ENCODE measurements at places on chromosomes 5 and 9.
A peak's percentile ranks its signal among the peaks of the same experiment; 100 is the strongest.

DNA sequence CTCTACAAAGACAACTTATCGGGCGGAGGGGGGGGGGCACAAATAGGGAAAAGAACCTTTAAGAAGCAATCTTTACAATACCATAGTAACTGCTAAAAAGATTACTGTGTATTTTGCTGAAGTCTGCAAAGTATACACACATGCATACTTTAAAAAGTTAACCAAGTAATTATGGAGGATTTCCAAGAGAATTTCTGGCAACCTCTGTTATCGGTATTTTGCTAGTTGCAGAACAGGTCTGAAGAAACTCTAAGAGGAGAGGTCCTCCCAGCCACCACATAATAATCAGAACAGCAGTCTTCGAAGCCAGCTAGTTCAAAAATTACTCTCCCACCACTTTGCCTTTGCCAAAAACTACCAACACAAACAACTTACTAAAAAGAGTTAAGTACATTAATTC is 56.1 kb downstream of the UBAP2 start:
- DNase-seq: no peak

DNA sequence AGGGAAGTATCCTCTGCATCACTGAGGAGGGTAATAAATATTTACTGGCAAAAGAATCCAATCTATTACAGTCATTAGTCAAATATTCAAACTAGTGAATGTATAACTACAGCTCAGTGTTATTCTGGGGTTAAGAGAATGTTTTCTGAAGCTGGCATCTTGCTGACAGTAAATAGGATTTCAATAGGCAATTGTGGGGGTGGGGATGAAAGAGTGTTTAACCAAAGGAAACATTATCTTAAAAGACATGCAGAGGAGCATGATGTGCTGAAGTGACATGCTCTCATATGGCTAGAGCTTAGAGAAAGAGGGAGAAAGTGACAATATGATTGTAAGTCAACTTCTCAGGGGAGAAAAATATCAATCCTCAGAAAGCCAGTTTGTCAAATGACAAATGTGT is 618.4 kb upstream of the RIOK2 start:
- no peak for DNase-seq

DNA sequence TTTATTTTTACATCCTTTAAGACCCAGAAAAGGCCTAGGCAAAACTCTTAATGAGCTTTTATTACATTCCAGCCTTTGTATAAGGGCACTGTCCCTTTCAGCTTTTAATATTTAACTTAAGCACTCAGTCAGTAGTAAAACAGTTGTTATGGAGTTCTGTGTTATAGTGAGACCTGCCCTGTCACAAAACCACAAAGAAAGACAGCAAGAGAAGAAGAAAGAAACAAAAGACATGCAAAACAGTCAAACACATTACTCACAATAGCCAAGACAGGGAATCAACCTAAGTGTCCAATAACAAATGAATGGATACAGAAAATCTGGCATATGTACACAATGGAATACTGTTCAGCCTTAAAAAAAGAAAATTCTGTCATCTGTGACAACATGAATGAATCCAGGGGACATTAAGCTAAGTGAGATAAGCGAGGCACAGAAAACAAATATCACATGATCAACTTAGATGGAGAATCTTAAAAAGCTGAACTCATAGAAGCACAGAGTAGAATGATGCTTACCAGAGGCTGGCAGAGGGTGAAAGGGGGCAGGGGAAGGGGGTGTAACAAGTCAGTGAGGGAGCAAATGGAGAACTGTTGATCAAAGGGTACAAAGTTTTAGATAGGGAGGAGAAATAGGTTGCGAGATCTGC is 63.8 kb upstream of the CCNG1 start:
- no peak for DNase-seq

GRCh38 chr5:68465133-68465532 is 249.6 kb downstream of the PIK3R1 start:
- no peak for DNase-seq

GRCh38 chr9:94929369-94929756 is 202.9 kb downstream of the AOPEP start:
- no peak for DNase-seq

GRCh38 chr5:27412384-27412783 is 374.0 kb upstream of the CDH9 start:
- no peak for DNase-seq

DNA sequence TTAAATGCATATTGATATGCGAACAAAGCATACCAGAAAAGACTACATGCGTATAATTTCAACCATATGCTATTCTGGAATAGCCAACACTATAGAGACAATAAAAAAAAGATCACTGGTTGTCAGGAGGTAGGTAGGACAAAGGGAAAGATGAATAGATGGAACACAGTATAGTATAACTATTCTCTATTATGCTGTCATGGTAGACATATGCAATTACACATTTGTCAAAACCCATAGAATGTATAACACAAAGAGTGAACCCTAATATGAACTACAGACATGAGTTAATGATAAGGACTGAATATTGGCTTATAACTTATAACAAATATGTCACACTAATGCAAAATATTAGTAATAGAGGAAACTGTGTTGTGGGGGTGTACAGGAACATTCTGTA is 460.8 kb downstream of the TAF11L14 start:
- no peak for DNase-seq

- DNase-seq: no peak
Measured at GRCh38 chr9:70444904-70445303, 30.4 kb upstream of the KLF9 start.

GRCh38 chr5:23740029-23740428 is 232.6 kb downstream of the PRDM9 start:
- no peak for DNase-seq

GRCh38 chr9:135074354-135075233 is 12.9 kb upstream of the OLFM1 start:
- peak; percentile 44 for DNase-seq

DNA sequence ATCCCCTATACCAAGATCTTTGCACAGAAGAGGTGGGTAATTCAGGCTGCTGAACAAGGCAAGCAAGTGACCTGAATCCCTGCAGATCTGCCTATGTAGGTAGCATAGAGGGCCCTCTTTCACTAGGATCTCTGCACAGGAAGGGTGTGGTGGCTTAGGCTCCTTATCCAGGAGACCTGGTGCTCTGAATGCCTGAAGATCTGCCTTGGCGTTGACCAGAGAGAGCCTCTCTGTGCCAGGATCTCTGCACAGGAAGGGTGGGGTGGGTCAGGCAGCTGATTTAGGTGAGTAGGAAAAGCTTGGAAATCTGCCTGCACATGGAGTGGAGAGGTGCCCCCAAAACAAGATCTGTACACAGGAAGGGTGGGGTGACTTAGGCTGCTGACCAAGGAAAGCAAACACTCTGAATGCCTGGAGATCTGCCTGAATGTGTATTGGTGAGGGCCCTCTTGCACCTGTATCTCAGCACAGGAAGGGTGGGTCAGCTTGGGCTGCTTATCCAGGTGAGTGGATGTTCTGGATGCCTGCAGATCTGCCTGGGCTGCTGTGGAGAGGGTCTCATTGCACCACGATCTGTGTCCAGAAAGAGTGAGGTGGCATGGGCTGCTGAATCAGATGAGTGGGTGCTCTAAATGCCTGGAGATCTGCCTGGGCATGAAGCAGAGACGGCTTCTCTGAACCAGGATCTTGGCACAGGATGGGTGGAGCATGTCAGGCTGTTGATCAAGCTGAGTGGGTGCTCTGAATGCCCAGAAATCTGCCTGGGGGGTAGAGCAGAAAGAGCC is 365.9 kb downstream of the DMAC1 start:
- DNase-seq: no peak

DNA sequence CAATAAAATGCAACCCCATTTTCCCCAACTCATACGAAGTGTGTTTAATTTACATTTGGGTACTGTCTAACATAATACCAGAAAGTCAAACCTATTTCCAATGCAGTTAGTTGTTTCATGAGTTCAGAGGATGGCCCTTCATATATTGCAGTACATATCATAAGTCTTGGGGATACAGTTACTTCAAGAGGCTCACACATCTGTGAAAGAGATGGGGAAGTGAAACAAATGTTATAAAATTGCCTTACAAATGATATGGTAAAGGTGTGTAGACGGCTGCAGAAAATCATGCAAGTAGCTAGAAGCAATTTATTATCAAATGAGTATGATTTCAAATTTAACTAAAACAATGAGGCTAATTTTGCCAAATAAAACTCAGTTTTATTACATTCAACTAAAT is 219.0 kb upstream of the CDH12 start:
- DNase-seq: no peak

DNA sequence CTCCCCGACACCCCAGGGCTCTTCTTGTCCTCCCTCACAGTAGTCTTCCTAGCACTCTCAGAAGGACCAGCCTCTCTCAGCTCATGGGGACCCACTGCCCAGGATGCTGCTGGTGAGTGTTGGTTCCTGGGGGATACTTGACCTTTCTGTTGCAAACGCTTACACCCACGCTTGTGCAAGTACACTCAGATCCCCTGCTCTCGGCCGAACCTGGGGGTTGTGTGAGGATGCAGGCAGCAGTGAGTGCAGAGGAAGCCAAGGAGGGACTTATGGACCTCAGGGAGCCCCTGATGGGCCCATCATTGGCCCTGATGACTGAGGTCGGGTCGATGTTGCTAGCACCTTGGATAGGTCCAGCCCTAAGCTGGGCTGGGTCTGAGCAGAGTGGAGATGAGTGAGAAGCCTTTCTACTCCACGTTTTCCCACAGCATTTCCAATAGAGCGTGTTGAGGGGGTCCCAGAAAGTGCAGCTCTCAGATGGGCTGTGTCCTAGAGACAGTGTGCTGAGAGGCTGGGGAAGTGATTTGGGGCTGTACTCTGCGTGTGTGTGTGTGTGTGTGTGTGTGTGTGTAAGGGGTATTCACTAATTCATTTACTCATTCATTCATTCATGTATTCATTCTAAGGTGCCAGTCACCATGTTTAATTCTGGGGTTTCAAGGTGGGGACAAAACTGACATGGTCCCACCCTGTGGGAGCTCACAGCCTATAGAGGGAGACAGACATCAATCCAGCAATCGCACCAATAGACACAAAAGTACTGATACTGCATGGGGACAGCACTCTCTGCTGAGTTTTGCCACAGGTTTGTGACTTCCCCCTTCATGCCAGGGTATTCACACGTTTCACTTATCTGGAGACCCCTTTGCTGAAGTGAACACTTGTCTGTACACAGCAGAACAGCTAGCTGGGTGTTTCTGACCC is 25.2 kb upstream of the PITX1 start:
- DNase-seq: no peak

DNA sequence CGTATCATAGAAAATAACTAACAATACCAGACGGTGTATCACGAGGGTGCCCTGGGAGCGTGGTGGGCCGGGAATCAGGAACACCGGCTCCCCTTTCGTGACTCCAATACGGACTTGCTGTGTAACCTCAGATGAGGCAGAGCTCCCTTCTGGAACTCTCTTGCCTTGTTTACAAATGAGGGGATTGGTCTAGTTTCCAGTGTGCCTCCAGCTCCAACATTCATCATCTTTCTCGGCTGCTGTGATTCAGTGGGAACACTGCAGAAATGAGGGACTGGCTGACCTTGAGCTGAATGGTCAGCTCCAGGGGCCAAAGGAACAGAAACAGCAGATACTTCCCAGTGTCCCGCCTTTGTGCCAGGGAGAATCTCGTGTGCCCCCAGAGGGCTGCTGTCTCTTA is 22.6 kb upstream of the TGFBI start:
- DNase-seq: peak; percentile 47

GRCh38 chr5:61002611-61003355 is 57.8 kb downstream of the NDUFAF2 start:
- DNase-seq: no peak

- DNase-seq: no peak
Measured at GRCh38 chr9:91298311-91298710, 63.4 kb downstream of the AUH start.

DNA sequence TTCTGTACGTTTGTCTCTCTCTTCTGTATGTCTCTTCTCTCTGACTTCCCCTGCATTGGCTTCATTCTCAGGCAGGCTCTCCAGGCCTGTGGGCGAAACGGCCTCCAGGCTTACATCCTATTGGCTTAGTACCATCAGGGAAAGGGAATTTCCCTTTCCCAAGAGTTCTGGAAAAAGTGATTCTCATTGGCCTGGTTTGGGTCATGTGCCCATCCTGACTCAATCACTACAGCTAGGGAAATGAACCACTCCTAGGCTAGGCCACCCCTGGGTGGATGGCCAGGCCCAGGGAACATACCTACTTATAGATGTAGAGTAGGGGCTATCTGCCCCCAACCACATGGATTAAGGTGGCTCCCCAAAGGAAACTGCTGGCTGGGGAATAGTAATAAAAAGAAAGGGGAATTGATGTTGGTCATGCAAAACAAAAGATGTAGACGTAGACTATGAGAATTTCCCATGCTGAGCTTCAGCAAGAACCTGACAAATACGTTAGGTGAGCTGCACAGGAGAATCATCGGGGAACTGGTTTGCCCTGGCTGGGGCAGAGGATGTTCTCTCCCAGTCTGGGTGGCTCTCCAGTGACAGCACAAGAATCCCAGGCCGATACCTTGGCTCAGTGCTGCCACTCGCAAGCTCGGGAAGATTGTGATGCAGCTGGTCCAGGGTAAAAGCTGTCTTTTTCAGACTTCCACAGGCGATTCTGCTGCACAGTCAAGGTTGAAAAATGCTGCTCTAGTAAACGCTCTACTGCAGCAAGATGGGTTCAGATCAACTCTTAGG is 3.7 kb upstream of the EGR1 start:
- DNase-seq: no peak

- DNase-seq: no peak
Measured at GRCh38 chr9:14372437-14373335, 58.7 kb upstream of the NFIB start.

- DNase-seq: no peak
Measured at GRCh38 chr5:150511578-150512367, 3.8 kb downstream of the NDST1 start.

DNA sequence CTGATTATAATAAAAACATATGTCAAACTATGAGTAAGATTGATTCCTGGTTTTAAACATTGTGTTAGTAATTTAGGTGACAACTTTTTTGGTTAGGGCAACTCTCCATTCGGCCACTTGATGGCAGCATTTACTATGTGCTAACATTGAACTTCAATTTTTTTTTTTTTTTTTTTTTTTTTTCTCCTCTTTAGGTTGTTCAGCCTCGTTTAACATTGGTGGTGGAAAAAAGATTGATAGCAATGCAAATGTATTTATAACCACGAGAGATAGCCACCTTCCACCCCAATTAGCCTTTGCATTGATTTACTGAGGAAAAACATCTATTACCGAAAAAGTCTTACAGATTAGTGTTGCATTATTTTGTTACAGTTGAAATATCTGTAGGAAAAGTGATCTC is 159.1 kb downstream of the CSNK1G3 start:
- no peak for DNase-seq

Data from left forelimb (tissue), 1 donor.